ENCODE measurements at places on chromosomes 2 and 18. TPM values are rescaled to one million over a fixed set of nuclear protein-coding genes. Genes with fewer than 3 reads are reported as not detected.

The DCDC2C gene
- polyA plus RNA-seq: not detected

The PARD3B gene
- polyA plus RNA-seq: 23.0 TPM

The ELOA2 gene
- polyA plus RNA-seq: 0.06 TPM

The DSC2 gene
- 17.6 TPM for polyA plus RNA-seq

The TLK1 gene
- 42.6 TPM for polyA plus RNA-seq

The INHBB gene
- polyA plus RNA-seq: 0.50 TPM

The SPC25 gene
- 14.3 TPM for polyA plus RNA-seq

The LIPG gene
- polyA plus RNA-seq: 10.5 TPM

The CAPN14 gene
- polyA plus RNA-seq: 0.24 TPM

The CPLX4 gene
- polyA plus RNA-seq: not detected

DNA sequence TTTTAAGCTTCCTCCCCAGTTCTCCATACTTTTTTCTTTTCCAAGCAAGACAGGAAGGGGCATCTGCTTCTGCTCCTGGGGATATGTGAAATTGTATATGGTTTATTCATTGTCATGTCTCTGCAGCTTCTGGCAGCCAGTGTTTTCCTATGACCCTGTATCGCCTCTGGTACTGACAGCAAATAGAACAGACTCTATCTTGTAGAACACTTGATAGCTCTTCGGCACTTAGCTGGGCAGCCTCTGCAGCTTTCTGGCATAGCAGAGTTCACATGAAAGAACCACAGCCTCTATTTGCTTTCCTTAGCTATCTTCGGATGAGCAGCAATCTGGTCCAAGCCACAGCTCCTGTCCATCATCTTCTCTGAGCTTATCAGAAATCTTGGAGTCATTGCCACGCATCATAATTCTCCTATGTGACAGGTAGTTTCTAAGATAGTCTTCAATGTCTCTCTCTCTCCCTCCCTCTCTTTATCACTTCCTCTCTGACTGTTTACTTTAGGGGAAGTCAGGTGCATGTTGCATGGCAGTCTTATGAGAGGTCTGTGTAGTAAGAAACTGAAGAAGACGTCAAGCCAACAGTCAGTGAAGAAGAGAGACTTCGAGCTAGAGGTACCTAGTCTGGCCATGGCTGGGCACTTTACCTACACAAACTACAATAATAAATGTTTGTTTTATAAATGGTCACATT is 627.7 kb upstream of the CDH2 start:
- DNase-seq: no peak

GRCh38 chr2:209629597-209629996 is 142.0 kb upstream of the UNC80 start:
- no peak for DNase-seq

DNA sequence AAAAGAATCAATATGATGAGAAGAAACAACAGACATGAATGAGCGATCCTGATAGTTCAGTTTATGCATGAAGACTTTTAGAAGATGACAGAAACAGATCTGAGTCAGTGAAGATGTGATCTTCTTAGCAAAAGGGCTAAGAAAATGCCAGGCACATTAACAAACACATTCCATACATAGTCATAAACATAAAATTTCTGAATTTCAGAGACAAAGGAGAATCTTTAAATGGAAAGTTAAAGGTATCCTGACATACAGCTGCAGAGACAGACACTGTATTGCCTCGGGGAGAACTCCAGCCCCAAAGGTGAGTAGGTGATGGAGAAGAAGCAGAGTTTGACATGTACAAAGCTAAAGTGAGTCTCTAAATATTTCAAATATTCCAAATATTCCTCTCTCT is 40.6 kb upstream of the FN1 start:
- DNase-seq: no peak

- peak; percentile 82 for DNase-seq
Measured at GRCh38 chr2:10382354-10383061, 65.6 kb downstream of the ODC1 start.

DNA sequence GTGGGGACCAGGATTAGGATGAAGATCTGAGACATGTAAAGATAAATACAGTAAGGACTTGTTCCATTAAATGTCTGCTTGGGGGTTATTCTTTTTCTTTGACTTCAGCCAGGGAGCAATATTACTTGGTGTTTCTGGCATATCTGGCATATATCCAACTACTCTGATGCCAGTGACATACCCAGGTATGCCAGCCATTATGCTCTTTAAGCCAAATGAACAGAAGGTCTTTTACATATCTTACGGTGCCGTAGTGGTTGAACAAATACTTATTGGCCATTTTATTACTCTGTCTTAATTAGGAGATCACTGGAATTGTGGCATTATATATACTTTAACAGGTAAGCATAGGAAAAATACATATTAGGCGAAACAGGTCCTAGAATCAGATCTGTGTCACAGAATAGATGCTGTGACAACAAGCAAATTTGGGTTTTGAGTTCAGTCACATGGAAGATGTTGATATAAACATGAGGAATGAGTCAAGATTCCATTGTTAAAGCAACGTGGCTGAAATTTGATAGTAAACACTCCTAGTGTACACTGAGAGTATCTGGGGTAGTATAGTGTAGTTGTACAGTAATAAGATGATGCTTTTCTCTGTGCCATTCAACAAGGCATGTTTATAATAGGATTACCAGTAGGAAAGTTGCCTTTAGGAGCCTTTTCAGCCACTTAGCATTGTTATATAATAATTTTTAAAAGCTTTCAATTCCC is 62.6 kb downstream of the KCTD18 start:
- no peak for DNase-seq

DNA sequence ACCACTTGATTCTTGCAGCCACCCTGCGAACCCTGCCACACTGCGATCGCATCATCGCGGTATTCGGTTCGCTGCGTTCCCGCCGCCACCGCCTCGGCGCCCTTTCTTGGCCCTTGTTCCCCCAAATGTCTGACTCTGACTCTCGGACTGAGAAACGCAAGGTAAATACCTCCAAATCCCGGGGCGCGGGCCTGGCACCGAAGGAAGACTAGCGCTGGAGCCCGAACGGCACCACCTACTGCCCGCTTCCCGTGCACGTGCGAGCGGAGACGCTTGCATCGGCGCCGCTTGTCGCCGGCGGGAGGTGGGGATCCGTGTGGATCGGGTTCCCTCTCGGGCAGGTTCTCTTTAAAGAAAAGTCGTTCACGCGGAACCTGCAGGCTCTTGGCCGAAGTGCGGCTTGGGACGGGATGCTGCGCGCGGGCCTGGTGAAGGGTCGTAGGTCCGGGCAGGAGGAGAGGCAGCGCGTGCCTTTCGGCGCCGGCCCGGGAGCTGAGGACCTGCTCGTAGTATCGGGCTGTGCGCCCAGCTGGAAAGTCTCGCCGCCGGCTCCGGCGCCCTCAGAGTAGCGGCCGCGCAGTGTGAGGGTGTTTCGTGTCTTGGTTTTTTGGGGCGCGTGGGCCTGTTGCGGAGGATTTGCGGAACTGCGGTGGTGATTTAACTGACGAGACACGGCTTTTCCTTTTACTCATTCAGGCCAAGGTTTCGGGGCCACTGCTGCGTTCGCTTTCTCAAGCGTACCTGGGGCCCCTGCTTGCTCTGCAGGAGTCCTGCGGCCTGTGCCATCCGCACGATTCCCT is 514 bp downstream of the BCL2L11 start:
- peak; percentile 46 for DNase-seq

DNA sequence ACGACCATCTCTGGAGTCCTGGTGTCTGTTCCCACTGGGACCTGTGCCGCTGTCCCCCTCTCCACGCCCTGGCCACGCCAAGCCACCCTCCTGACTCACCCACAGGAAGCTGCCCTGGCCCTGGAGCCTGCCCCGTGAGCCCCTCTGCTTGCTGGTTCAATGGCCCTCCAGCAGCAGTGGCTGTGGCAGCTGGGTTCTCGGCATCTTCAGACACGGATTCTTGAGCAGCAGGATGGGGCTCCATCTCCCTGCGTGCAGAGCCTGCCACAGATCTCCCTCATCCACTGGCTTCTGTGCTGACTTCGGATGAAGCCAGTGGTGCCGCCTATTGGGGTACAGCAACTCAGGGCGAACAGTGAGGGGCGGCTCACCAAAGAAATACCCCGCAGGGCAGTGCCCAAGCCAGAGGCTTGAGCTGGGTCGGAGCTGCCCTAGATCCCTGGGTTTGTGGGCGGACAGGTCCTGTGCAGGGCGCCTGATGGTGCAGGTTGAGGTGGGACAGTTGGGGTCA is 14.0 kb downstream of the CAPN10 start:
- DNase-seq: no peak

GRCh38 chr18:70025580-70025979 is 77.9 kb upstream of the CD226 start:
- no peak for DNase-seq

DNA sequence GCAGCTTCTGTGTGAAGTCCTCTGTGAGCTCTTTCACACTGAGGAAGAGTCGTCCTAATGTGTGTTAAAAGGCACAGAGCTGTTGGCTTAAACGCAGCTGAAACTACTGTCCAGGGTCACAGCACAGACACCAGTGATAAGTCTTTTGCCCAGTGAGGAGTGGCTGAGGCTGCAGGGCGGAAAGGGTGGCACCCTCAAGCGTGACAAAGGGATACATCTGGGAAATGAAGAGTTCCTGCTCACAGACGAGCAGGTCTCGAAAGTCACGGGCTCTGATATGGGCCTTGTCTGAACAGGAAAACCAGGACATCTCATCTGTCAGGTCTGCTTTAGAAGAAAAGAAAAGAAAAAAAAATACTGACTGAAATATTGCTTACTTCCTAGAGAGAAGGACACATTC is 36.5 kb downstream of the TGIF1 start:
- no peak for DNase-seq

- no peak for DNase-seq
Measured at GRCh38 chr2:168490015-168490874, 34.2 kb downstream of the CERS6 start.

- DNase-seq: no peak
Measured at GRCh38 chr2:238636269-238637073, 209.7 kb downstream of the ASB1 start.

DNA sequence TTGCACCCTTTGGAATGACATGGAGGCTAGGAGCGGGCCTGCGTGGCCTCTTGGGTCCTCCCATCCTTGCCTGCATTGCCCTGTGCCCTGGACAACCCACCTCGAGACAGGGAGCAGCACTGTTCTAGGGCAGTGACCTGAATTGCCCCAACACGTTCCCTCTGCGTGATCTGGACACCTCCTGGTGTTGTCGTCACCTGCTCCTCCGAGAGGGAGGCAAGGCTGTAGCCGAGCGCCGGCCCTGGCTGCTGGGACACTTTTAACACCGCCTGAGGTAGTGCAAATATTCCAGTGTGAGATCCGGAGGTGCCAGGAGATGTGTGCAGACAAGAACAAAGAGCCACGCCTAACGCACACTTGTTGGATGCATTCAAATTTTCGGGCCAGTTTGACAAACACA is 131.5 kb downstream of the SMAD7 start:
- DNase-seq: no peak

DNA sequence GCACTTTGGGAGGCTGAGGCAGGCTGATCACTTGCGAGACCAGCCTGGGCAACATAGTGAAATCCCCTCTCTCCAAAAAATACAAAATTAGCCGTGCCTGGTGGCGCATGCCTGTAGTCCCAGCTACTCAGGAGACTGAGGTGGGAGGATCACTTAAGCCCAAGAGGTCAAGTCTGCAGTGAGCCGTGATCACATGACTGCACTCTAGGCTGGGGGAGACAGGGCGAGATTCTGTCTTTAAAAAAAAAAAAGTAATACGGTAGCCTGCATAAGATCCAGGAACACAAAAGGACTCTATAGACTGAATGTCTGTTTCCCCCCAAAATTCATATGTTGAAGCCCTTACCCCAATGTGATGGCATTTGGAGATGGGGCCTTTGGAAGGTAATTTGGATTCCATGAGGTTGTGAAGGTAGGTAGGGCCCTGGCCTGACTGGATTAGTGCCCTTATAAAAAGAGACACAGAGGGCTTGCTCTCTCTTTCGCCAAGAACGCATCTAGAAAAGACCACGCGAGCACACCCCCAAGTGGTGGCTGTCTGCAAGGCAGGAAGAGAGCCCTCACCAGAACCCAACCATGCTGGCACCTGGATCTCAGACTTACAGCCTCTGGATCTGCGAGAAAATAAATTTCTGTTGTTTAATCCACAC is 17.0 kb downstream of the MBOAT2 start:
- no peak for DNase-seq

DNA sequence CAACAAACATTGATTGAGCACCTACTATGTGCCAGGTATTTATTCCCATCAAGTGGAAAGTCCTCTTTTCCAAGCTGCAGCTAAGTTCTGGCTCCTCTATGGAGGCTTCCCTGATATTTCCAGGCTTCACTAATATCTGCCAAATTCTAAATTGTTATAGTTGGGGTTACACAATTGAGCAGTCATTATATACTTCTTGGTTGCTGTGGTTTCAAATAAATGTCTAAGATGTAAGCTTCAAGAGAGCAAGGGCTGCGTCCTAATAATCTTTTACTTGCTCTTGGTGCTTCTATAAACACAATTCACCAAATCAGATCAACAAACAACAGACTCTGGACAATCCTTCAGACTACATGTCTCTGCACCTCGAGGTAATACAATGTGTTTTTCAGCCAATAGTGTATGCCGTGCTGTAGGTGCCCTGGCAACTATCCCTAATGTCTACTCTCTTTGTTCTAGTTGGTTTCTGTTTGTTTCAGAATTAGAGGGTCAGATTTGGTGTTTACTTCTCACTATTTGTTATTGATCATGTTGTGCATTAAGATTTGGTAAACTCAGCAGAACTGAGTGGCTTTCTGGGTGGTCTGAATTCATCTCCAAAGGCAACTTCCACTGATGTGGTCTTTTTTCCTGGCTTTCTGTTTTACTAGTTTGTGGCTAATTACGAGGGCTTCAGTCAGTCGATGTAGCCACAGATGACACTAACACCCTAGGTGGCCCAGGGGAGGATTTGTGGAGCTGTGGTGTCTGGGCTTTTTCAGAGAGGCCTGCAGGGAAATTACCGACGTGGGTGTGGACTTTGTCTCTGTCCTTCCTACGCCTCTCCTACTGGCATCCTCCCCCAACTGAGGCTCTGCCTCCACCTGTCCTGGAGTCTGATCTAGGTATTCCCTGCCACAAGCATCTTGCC is 50.4 kb downstream of the CDCA7 start:
- peak; percentile 39 for DNase-seq

DNA sequence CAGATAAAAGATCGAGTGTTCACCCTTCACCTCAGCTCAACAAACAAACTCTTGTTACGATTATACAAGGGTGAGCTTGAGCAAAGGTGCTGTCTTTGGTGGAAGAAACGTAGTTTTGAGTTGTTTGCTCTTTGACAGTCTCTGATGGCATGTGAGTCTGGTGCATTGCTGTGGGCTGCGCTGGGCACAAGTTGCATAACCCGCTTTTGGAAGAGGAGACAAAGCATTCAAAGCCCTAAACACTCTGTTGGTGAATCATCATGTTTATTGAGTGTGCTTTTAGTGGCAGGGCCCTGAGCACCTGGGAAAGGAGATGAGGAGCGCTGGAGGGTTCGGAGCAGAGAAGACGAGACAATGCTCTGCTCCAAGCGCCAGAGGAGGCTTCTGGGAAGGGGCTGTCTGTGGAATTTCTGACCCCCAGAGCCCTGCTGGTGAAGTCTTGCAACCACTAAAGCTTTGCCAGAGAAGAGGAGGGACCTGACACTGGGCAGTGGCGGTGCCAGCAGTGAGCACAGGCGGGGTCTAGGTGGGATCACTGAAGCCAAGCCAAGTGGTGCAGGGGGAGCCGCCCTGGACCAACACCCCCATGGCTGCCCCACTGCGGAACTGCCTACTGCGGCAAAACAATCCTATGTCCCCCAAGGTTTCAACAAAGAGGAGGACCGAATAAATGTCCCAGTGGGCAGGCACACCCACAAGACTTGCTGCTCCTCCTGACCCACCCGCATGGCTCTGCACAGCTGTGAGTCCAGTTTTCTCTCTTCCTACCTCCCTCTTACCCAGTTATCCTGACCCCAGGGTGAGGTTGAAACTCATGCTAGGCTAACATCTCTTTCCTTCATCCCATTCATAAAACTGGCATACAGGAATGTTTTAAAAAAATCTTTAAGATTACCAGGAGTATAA is 64.0 kb downstream of the TNFRSF11A start:
- DNase-seq: no peak

GRCh38 chr2:241386519-241386918 is 30.4 kb downstream of the FARP2 start:
- DNase-seq: no peak
